ENCODE measurements at places on chromosomes 11 and 22. TPM values are rescaled to one million over a fixed set of nuclear protein-coding genes. Genes with fewer than 3 reads are reported as not detected.
A peak's percentile ranks its signal among the peaks of the same experiment; 100 is the strongest.

DNA sequence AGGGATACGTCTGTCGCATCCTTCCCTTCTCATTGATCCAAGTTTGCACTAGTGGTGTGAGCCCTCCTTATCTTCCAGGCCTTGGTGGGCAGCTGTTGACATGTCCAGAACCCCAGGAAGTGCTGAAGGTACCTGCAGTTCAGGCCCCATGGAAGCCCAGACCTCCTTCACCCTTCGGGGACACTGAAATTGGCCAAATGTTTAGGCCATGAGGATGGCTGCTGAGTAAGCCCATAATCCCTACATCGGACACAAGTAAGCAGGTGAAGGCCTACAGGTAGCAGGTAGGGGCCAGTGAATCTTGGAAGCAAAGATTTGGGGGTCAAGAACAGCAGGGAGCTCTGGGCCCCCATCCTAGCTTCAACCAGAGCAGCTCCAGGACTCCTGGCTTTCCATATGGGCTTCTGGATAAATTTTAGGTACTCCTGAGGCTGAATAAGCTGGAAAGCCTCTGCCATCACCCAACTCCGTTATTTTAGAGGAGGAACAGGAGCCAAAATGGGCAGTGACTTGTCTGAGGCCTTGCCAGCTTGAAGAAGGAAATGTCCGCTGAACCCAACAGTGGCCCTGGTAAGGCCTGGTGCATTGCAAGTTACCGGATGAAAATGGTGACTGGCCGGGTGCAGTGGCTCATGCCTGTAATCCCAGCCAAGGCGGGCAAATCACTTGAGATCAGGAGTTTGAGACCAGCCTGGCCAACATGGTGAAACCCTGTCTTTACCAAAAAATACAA lies 45.2 kb downstream of the MORC2 start:
- no peak overlapping the region for H3K4me3 ChIP-seq
- H3K36me3 ChIP-seq: peaks cover 19% of the 10 kb centered on the region
- H3K27ac ChIP-seq: no peak overlapping the region
- peaks cover 9% of the 10 kb centered on the region for H3K4me1 ChIP-seq
- DNase-seq: no peak
- H3K27me3 ChIP-seq: no peaks in the 10 kb centered on the region

DNA sequence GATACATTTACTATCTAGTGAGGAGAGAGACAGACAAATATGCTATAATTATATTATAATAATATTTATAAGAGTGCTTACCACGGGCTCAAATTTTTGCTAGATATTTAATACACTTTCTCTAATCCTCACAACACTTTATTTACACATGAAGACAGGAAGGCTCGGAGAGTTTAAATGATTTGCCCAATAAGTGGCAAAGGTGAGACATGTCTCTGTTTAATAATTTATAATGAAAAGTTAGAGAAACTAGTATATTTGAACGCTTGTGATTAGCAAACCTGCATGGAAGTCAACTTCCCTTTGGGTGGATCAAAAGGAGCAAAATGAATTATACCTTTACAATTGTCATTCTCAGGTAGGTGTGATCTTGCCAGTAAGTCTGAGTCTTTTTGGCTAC lies 55.4 kb downstream of the POLD3 start:
- H3K27ac ChIP-seq: no peak overlapping the region
- no peaks in the 10 kb centered on the region for H3K36me3 ChIP-seq
- no peaks in the 10 kb centered on the region for H3K27me3 ChIP-seq
- H3K4me1 ChIP-seq: no peaks in the 10 kb centered on the region
- no peak for DNase-seq
- no peak overlapping the region for H3K4me3 ChIP-seq

- H3K4me3 ChIP-seq: no peak overlapping the region
- no peaks in the 10 kb centered on the region for H3K36me3 ChIP-seq
- H3K4me1 ChIP-seq: peaks cover 7% of the 10 kb centered on the region
- H3K27me3 ChIP-seq: no peaks in the 10 kb centered on the region
- DNase-seq: no peak
These were observed 29.8 kb downstream of the RNF141 start for GRCh38 chr11:10511181-10511621.

GRCh38 chr11:82995754-82996398 lies 75.8 kb downstream of the RAB30 start:
- H3K36me3 ChIP-seq: no peaks in the 10 kb centered on the region
- peak overlapping the region; percentile 14 for H3K27ac ChIP-seq
- H3K4me3 ChIP-seq: no peak overlapping the region
- no peaks in the 10 kb centered on the region for H3K27me3 ChIP-seq
- no peak for DNase-seq
- H3K4me1 ChIP-seq: peaks cover 75% of the 10 kb centered on the region

DNA sequence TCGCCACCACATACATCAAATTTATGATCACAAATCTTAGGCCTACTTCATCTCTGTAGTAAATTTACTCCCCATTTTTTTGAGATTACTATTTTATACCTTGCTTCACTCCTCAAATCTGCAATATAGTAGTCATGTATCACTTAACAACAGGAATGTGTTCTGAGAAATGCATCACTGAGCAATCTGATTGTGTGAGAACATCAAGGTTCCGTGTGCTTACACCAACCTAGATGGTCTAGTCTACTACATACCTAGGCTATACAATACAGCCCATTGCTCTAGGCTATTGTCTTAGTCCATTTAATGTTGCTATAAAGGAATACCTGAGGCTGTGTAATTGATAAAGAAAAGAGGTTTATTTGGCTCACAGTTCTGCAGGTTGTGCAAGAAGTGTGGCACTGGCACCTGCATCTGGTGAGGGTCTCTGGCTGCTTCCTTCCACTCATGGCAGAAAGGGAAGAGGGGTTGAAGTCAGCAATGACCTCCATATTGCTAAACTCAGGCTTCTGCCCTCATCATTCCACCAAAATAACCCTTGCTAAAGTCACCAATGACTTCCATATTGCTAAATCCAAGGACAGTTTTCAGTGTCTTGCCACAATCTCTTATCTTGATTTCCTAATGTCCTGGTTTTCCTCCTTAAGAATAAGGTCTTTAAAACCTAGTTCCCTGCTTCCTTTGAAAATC lies 140.3 kb downstream of the RBFOX2 start:
- H3K27me3 ChIP-seq: no peaks in the 10 kb centered on the region
- H3K36me3 ChIP-seq: no peaks in the 10 kb centered on the region
- H3K4me3 ChIP-seq: no peak overlapping the region
- DNase-seq: no peak
- no peaks in the 10 kb centered on the region for H3K4me1 ChIP-seq

DNA sequence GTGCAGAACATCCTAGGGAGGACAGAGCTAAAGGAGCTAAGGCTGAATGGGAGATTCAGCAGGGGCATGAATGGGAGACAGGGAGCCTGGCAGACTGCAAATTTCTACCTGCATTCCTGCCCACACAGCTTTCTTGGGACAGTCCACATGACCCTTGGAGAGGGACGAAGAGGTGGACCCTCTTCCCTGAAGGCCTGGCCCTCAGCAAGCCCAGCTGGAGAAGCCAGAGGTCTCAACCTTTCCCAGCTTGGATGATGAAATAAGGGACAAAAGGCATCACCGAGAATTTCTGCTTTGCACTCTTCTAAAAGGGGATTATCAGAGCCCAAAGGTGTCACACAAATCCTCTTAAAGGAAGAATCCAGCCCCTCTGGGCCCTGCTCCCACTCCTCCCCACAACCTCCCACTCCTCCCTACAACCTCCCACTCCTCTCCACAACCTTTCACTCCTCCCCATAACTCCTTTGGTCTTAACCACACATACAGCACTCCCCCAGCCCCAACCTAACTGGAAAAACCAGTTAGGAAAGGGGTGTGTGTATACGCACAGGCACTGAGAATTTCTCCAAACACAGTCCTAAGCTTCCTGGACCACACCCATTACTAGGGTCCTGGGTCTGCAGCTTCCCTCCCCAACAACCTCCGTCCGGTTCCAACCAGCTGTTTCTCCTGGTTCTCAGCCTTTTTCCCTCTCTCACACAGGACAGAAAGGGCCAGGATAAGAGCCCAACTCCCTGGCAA lies 38.4 kb downstream of the RPL27A start:
- H3K27me3 ChIP-seq: no peaks in the 10 kb centered on the region
- DNase-seq: no peak
- no peaks in the 10 kb centered on the region for H3K4me1 ChIP-seq
- H3K27ac ChIP-seq: peak overlapping the region; percentile 83
- H3K4me3 ChIP-seq: no peak overlapping the region
- H3K36me3 ChIP-seq: peaks cover 24% of the 10 kb centered on the region

DNA sequence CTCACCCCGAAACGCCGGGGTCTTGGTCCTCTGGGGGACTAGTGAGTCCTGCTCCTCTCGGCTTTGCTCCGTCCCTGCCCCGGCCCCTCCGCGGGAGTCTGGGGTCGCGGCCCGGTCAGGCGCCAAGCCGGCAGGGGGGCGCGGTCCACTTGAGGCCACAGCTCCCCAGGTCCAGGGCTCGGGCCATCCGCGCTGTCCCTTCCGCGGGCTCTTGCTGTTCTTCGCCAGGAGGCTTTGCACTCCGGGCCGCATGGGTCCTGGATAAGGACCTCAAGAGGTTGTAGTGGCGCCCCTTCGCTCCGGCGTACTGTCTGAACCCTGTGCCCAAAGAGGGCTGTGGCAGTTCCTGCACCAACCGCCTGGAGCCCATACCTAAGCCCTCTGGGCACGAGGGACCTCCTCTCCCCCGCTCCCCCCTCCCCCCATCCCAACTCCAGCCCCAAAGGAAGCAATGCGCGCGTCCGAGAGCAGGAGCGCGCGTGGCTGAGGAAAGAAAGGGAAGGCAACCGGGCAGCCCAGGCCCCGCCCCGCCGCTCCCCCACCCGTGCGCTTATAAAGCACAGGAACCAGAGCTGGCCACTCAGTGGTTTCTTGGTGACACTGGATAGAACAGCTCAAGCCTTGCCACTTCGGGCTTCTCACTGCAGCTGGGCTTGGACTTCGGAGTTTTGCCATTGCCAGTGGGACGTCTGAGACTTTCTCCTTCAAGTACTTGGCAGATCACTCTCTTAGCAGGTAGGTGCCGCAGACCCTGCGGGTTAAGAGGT lies at the start of gene ADM:
ADM (plus strand) TSS at position 579 of the 767 bp plus-strand sequence. CDS start 628 bp downstream, outside the sequence.
- H3K36me3 ChIP-seq: peaks cover 10% of the 10 kb centered on the region
- H3K4me3 ChIP-seq: peak within 1 kb of the TSS; percentile 66
- H3K4me1 ChIP-seq: peaks cover 60% of the 10 kb centered on the region
- no peaks in the 10 kb centered on the region for H3K27me3 ChIP-seq
- H3K27ac ChIP-seq: peak within 1 kb of the TSS; percentile 85
- DNase-seq: peak; percentile 94

DNA sequence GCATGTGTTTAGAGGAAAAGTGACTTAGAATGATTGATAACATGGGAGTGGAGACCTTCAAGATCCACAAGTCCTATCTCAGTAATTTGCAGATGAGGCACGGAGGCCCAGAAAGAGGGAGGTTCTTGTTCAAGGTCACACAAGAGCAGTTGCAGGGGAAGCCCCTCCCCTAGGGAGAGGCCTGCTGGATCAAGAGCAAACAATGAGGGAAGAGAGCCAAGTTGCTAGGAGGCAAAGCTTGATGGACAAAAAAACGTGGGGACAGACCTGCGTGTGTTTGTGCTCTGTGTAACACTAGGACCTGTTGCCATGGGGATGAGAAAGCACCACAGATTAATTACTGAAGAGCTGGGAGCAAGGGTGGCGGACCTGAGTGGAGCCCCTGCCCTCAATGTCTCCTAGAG lies 6.4 kb upstream of the MFRP start:
- H3K27me3 ChIP-seq: no peaks in the 10 kb centered on the region
- no peaks in the 10 kb centered on the region for H3K4me1 ChIP-seq
- H3K27ac ChIP-seq: peak overlapping the region; percentile 67
- DNase-seq: no peak
- peaks cover 10% of the 10 kb centered on the region for H3K36me3 ChIP-seq
- no peak overlapping the region for H3K4me3 ChIP-seq

DNA sequence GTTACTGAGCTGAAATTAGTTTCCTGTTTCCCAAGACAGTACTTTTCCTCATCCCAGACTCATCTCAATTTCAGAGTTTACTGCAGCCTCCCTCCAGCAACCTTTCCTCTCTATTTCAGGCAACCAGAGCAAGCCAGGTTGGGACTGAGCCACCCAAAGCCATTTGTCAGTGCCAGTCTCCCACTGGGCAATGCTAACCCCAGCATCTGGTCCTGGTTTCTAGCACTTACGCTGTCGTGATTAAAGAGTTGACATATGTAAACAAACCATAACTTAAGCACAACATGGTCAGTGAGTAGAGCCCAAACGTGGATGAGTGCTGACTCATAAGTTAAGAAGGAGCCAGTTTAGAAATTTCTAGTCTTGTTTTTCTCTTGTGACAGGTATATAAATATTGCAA lies 119.6 kb upstream of the BLID start:
- H3K4me3 ChIP-seq: no peak overlapping the region
- no peak for DNase-seq
- no peaks in the 10 kb centered on the region for H3K4me1 ChIP-seq
- no peaks in the 10 kb centered on the region for H3K36me3 ChIP-seq
- H3K27me3 ChIP-seq: no peaks in the 10 kb centered on the region

DNA sequence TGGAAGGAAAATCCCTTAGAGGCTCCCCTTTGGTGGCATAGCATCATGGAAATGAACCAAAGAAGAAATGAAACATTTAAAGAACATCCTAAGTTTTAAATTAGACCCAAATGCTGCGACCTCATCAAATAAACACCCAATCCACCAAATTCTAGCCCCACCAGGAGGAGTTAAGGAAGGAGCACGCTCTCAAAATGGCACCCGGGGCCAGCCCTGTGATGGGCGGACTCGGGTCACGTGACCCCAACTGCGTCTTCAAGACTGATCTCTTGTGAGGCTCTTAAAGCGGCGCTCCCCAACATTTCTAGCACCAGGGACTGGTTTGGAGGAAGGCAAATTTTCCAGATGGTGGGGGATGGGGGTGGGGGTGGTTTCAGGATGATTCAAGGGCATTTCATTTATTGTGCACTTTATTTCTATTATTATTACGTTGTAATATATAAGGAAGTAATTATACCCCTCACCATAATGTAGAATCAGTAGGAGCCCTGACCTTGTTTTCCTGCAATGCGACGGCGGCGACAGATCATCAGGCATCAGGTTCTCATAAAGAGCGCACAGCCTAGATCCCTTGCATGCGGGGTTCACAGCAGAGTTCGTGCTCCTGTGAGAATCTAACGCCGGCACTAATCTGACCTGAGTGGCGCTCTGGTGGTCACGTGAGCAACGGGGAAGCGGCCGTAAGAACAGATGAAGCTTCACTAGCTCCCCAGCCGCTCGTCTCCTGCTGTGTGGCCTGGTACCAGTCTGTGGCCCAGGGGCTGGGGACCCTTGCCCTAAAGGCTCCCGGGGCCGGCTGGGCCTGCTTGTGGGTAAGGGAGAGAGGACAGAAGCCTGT lies 90.6 kb upstream of the SLC22A12 start:
- H3K27me3 ChIP-seq: no peaks in the 10 kb centered on the region
- H3K27ac ChIP-seq: no peak overlapping the region
- DNase-seq: no peak
- no peak overlapping the region for H3K4me3 ChIP-seq

Gene FAT3
- 0.33 TPM for total RNA-seq

Gene VEGFB
- 201 TPM for total RNA-seq

Data from right atrium auricular region (tissue), 2 donors.